Activated CD4-positive, CD25-positive, alpha-beta regulatory T cell (primary cell): ENCODE measurements at places on chromosomes 5 and 9.

- no peak for DNase-seq
These were observed 8.8 kb upstream of the TEX53 start for GRCh38 chr9:114666401-114666800.

DNA sequence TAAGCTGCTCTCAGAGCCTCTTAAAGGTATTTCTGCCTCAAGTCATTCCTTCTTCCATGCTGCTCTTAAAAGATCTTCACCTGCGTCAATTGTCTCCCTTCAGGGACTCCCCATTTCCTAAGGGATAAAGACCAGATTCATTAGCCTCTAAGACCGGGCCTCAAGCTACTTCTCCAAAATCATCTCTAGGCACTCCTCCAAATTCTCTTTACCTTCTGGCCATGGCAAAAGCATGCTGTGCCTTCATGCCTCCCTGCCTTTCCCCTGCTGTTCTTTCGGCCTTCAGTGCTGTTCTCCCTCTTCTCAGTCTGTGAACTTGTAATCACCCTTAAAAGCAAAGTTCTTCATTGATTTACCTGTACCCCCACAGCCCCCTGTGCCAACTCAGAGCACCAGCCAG, 4.4 kb downstream of the TMOD1 start:
- DNase-seq: no peak

GRCh38 chr9:137141050-137141810, 2.3 kb downstream of the GRIN1 start:
- DNase-seq: no peak

- no peak for DNase-seq
These were observed 8.6 kb downstream of the KLHL9 start for GRCh38 chr9:21326526-21327139.

- no peak for DNase-seq
These were observed 43.3 kb upstream of the ZNF622 start for GRCh38 chr5:16508730-16509531.

DNA sequence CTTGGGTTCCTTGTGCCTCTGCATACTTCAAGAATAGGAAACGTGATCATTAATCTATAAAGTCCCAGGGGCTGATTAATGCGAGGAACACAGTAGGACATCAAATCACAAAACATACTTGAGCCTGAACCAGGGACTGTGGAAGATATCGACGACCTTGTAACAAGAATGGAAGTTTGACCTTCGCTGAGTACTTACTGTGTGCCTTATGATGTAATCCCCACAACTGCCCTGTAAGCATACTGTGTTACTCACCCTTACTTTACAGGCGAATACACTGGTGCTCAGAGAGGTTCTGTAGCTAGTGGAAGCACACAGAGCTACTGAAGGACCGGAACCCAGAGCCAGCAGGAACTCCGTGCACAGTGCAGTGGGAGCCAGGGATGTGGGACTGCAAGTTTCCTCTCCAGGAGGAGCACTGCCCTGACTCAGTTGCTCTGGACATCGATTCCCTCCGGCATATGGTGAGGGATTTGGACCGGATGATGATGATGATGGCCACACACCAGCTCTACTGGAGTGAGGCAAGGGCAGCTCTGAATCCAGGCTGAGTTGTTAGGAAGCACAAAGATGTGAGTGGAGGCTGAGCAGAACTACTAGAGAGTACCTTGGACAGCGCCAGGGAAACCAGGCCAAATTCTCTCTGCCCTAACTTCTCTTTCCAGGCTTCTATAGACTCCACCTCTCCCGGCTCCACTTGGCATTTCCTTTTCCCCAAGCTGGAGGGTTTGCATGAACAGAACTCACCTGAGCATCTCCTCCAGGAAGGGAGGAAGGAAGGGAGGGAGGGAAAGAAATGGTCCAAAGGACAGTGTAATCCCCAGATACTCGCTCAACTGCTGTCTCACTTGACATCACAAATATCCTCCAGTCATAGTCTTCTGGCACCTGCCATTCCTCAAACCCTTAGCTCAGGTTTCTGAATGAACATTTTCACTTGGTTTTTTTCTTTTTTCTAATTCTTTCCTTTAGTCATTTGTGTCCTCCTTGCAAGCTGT, 1.5 kb upstream of the GABBR2 start:
- no peak for DNase-seq

DNA sequence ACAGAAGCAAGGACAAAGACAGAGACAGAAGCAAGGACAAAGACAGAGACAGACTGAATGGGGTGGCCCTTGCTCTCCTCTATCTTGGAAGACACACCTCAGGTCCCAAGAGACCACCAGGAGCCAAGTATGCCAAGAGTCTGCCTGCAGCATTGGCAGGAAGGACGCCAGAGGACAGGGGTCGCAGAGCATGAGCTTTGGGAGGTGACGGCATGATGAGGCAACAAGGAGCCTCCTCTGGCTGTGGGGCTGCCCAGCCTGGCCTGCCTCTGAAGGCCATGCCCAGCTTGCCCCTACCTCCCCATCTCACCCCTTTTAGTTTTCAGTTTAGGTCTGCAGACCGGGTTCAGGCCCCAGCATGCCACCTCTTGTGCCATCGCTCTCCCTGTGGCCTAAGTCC, 17.6 kb downstream of the PDGFRB start:
- no peak for DNase-seq

DNA sequence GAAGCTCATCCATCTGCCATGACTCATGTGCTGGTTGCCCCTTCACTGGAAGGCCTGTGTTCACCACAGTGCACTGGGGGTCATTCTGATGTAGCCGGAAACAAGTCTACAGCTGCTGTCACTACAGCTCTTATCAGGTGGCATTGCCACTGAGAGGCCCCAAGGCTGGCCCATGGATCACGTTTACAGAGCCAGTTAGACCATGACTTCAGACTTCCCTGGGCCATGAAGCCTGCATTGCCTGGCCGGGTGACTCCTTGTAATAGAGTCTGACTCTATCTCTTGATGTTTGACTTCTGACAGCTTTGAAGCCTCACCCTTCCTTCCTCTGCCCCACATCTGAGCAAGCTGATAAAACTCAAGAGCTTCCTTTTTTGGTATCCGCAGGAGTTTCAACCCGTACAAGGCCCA, 473.5 kb upstream of the DAP start:
- DNase-seq: no peak

DNA sequence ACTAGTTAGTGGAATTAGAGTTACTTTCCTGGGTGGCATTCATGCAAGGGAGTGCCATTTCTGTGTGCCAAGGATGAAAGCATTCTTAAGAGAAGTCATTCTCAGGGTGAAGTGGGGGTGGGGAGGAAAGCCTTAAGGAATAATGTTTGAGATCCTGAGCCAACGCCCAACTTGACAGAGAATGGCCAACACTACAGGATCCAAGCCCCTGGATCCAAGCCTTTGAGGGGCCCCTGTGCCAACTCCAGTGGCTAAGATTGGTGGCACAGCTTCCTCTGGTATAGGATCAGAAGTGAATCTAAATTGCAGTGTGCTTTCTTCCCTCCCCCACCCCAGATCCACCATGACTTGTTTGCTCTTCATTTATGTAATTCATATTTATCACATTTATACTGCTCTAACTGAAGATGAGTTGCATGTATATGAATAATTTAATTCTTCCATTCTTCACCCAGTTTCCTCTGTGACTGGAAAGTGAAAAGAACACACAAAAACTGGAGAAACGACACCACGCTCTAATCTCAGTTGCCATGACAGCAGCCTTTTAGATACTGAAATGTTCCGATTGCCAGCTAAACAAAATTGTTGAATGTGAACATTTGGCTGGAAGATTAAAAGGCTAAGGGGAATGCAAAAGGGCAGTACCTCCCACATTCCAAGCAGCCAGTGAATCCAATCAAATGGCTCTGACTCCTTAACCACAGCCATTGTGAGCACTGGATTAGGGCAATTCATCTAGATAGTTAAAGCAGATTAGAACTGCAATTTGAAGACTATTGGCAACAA, 4.5 kb downstream of the ZNF608 start:
- DNase-seq: no peak

DNA sequence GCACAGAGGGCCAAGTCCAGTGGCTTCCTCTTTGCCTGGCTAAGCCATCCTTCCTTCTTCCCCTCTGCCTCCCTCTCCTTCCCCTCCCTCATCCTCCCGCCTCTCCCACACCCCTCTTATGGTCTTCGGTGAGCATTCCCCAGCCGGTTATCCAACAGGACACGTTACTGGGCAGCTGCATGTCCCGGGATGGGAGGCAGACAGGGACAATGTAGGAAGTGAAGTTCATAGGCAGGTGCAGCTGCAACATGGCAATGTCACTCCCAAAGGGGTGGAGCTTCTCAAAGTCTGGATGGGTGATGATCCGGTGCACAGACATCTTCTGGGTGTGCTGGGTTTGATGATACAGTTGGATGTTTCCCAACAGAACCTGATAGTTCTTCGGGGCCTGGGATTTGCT, 71.4 kb upstream of the SPTLC1 start:
- DNase-seq: no peak

DNA sequence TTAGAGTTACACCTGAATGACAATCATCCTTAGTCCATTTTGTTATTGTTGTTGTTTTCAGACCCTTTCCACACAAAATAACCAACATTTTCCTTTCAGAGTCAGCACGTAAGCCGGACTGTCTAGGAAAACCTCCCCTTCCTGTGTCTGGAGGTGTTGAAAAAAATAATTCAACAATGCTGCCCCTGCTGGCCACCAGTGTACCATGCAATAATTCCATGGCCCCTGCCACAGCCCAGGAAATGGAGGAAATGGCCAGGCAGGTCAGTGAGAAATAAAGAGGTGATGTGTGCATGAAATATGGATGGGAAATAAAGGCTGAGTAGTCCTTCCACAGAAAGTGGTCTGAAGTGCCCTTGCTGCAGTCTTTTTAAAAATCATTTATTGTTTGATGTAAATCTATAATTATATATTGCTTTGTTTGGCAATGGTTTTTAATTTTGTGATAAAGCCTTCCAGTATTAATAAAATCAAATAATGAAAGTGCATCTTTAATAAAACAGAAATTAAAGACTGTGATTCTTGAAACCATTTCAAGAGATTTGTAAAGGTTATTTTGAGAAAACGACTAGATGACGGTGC, 152.8 kb upstream of the PAPPA start:
- DNase-seq: no peak

GRCh38 chr5:150303660-150304386, 1.1 kb upstream of the ARSI start:
- DNase-seq: no peak

DNA sequence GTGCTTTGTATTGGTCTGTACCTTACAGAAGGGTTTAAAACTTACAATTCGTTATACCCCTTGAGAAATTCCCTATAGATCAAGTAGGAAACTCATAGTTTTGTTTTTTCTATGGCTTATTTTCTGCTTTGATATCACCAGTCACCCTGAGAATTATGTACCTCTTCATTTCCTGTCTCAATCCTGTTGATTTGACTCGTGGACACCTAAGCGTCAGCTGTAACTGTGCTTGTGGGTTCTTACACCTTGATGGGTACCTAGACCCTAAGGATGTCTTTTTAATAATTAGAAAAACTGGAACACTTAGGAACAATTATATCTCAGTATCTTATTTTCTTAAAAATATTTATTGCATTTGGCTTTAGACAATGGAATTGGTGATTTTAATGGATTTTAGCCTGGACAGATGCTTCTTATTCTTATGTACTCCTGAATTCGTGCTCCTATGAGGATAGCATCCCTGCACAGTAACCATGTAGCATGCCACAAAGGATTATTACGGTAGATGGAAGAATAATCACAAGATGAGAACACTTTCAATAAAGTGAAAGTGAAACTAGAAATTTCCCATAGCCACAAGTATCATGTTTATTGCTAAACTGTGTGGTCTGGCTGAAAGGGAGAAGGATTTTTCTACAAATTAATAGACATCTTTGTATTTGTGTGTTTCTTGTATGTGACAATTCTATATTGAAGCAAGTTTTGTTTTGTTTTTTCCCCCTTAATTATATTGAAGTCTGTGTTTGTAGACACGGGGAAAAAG, 1920.3 kb upstream of the WWC1 start:
- no peak for DNase-seq

GRCh38 chr5:103031607-103032006, 88.3 kb downstream of the GIN1 start:
- DNase-seq: no peak

GRCh38 chr9:26326563-26326962, 566.0 kb downstream of the CAAP1 start:
- DNase-seq: no peak

DNA sequence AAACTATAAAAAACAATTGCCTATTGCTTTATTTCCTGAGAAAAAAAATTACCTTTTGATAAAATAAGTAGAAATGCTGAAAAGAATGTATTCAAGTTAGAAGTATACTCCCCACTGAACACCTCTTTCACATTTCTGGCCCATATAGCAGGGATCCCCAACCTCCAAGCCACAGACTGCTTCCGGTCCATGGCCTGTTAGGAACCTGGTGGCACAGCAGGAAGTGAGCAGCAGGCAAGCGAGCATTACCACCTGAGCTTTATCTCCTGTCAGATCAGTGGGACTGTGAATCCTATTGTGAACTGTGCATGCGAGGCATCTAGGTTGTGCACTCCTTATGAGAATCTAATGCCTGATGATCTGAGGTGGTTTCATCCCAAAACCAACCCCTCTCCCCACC, 563.9 kb downstream of the RAB3C start:
- no peak for DNase-seq

DNA sequence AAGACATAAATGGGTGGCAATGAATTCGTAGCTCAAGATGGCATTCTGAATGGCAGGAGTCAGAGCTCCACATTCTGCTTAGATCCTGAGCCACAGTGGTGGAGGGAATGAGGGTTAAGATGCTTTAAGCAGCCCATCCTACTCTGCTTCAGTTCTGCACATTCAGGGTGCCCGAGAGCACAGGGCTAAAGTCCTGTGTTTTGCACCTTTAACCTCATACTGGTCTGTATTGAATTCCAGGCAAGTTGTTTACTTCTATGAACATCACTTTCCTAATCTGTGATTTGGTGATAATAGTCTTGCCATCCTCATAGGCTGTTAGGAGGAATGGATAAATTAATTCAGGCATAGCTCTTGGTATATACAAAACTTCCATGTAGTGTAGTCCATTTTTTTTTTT, 321.6 kb upstream of the CD180 start:
- DNase-seq: no peak

DNA sequence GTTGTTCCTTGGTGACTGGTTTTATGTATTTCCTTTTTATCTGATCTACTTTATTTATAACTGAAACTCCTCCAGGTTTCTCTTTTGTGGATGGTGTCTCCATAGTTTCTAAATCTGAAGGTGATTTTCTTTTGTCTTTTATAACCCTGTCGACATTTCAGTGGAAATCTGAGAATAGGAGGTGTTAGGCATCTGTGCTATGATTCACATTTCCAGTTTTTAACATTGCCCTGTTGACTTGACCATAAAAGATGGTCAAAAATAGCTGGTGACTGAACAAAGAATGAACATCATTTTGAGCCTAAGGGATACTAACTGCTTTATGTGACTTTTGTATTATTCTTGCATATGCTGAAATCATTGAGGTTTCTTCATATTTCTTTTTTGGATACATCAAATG, 190.5 kb downstream of the PCSK1 start:
- no peak for DNase-seq
